ENCODE measurements at places on chromosomes 6 and 20.

DNA sequence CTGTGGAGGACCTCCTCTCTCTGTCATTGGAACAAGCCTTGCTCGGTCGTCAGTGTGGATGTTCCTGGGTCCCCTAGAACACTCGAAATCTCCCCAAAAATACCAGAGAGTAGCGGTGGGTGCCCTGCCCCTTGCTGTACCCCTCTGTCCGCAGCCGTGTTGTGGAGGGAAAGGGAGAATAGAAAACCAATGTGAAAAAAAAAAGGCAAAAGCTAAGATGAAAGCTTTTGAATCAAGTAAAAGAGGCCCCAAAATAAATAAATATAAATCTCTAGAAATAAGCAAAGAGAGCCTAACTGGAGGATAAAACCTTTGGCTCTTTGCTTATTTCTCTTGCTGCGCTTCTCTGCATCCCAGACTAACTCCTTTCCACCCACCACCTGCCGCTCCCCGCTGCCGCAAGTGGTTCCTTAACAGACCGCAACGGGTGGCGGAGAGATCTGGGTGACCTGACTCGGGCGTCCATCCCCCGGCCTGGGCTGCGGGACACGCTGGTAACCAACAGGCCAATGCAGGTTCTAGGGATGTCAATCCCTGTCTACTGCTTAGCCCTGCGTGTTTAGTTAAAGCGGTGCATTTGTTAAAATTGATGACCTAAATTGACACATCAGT lies 110.0 kb downstream of the GPX5 start:
- DNase-seq: no peak

DNA sequence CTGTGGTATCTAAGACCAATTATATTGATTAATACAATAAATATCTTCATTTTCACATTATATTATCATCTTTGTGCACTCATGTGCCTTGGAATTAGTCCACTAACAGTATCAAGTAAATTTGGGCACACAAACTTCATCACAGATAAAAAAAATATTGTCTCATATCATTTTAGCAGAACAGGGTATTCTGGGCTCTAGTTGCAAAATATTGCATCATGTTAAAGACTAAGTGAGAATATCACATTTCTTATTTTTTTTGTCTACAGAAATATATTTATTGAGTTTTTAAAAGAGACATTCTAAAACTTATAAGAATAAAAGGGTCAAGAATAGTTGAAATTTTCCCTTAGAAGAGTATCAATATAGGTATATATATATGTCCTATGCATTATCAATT lies 754.1 kb upstream of the MAN1A1 start:
- no peak for DNase-seq

DNA sequence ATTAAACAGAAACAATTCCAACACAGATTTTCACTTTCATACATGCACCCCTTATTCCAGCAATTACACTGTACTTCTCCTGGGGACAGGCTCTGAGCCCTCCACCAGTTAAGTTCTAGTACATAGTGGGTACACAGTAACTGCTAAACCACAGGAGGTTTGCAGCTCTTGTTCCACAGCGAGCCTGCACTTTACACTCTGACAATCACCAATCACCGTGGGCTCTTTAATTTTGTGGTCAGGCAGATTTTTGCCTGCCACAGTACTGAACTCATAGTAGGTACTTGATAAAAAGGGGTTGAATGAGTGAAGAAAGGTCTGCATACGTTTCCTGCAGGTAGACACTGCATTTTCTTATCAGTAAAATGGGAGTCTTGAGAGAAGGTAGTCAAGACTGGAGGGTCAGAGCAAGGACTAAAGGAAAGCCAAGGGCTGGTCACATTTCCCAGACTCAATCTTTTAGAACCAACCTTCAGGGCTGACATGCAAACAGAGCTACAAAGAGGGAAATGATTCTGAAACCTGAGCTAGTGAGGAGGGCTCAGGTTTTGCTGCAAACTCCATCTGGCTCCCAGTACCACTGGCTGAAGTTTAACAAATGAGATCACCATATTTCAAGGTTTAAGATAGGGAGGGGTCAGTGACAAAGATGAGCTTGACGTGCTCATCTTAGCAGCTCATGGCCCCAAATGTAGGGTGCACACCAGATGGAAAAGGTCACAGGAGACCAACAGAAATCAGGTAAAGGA lies 404.6 kb downstream of the BTBD9 start:
- DNase-seq: no peak

GRCh38 chr20:20084296-20084752 lies 32.0 kb downstream of the CFAP61 start:
- DNase-seq: no peak

DNA sequence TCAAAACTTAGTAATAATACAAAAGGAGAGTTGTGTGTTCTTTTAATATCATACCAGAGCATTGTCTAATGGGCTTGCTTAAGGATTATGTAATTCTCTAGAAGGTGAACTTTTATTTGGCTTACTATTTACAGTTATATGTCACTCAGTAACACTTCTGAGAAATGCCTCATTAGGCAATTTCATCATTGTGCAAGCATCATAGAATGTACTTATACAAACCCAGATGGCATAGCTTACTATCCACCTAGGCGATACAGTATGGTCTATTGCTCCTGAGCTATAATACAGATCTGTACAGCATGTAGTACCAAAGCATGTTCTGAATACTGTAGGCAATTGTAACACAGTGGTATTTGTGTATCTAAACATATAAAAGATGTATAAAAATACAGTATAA lies 340.1 kb downstream of the PHF3 start:
- no peak for DNase-seq

GRCh38 chr6:106453756-106454367 lies 93.3 kb downstream of the CRYBG1 start:
- no peak for DNase-seq

- no peak for DNase-seq
Observed at GRCh38 chr6:16265351-16266341, 27.3 kb downstream of the GMPR start.

DNA sequence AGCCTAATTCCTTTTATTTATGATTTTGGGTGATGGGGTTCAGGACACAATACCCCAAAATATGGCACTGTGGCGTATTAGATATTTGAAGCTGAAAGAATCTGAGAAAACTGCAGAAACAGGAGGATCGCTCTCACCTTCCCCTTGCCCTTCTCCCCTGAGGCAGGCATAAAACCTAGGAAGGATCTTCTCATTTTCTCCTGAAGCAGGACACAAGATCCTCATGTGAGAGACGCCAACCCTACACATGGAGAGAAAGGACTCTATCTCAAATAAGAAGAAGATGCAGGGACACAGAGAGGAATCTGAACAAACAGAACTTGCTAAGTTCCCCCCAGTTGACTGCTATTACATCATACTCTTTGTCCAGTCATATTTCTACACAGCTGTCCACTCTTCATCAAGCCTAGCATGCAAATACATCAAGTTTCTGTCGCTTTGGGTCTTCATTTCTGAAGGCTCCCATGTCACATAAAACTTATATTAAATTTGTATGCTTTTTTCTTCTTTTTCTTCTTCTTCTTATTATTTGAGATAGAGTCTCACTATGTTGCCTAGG lies 109.0 kb downstream of the DTNBP1 start:
- no peak for DNase-seq

DNA sequence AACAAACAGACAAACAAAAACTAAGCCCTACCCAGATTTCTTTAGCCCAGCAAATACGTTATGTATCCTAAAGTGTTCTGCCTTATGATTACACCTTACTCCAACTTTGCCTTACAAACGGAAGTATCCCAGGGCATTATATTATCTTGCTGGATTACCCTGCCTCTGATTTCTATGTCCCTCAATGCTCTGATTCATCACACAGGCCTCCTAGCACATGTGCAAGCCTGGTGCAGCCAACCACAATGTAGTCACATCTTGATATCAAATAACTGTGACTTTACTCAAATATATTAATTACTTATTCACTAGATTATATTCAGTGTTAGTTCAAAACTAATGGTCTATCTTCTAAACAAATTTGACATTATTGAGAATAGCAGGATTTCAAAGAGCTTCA lies 598.6 kb downstream of the TBC1D32 start:
- DNase-seq: no peak

- peak; percentile 4 for DNase-seq
Observed at GRCh38 chr20:10551732-10552724, 116.9 kb downstream of the SLX4IP start.

GRCh38 chr20:25269833-25270170 lies 21.9 kb downstream of the PYGB start:
- no peak for DNase-seq

DNA sequence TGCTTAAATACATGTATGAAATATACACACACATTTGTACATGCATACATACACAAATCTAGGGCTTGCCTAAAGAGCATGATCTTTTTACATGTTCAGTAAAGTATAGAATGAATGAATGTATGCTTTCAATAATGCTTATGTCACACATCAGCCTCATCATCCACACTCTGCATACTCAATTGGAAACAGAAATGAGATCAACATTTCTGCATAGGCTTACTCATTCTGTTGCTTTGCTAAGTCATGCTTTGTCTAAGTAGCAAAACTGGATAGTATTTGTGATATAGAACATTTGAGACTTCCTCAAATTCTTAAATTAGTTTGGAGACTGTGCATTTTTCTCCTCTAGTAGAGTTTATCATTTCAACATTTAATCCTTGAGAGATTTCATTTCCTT lies 343.3 kb downstream of the ADGRB3 start:
- DNase-seq: no peak

DNA sequence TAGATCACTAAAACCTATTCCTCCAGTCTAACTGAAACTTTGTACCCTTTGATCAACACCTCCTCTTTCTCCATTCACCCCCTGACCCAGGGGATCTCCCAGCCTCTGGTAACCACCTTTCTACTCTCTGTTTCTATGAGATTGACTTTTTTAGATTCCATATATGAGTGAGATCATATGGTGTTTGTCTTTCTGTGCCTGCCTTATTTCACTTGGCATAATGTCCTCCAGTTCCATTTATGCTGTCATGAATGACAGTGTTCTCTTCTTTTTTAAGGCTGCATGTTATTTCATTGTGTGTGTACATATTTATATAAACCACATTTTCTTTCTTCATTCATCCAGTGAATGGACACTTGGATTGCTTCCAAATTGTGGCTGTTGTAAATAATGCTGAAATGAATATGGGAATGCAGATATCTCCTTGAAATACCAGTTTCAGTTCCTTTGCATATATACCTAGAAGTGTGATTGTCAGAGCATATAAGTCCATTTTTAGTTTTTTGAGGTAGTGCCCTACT lies 57.7 kb downstream of the DHX35 start:
- peak; percentile 18 for DNase-seq

GRCh38 chr20:1477896-1478490 lies 11.3 kb upstream of the NSFL1C start:
- DNase-seq: no peak

DNA sequence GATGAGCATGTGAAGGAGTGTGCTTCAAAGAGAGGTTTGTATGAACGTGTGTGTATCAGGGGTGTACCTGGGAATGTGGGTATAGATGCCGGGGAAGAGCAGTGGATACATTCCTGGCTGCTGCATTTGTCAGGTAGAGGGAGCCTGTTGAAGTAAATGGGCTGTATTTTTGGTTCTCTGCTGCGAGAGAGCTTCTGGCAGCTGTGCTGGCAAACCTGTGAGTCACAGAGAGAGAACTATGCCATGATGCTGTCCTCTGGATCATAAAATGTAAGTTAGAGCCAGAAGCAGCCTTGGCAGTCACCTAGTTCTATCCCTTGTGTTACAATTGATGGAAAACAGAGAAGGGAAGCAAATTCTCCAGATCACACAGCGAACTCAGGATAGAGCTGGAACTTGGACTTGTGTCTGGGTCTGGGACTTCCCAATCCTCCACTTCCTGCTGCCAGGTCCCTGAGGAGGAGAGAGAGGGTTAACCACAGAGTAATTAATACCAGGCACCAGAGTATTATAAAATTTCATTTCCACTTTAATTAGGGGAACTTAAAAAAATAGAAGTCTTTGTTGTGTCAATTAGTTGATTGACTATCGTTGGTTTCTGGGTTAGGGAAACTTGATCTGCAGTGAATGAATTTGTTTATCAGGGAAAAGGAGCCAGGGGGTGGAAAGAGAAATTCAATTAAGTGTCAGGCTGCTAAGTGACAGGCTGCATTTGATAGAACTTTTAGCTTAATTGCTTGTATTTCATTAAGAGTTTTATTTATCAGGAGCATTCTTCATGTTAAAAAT lies 41.1 kb upstream of the GTSF1L start:
- no peak for DNase-seq

GRCh38 chr20:33668466-33669155 lies 1.9 kb downstream of the ACTL10 start:
- DNase-seq: no peak

DNA sequence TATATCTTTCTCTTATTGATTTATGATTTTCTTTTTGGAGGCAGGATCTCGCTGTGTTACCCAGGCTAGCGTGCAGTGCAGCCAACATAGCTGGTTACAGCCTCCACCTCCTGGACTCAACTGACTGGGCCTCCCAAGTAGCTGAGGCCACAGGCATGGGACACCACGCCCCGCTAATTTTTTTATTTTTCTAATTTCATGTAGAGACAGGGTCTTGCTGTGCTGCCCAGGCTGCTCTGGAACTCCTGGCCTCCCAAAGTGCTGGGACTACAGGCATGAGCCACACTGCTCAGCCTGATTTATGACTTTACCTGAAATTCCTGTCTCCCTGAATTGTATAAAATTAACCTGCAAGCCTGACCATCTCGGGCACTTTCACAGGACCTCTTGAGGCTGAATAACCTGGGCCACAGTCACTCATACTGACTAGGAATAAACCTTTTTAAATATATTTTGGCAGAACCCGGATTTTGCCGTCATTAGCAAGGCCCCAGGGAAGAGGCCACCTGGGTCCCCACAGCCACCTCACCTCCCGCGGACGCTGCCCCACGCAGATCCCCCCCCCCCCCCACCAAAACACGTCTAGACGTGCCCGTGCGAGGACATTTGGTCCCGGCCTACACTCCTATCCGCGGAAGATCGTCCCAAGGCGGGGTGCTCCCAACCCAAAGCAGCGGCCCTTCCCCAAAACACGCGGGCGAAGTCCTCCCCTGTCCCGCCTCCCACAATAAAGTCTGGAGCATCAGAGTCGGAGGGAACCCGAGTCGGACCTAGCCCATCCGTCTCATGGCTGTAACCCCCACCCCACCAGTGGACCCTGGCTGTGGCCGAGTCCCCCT lies 902 bp downstream of the ZNF337 start:
- no peak for DNase-seq

DNA sequence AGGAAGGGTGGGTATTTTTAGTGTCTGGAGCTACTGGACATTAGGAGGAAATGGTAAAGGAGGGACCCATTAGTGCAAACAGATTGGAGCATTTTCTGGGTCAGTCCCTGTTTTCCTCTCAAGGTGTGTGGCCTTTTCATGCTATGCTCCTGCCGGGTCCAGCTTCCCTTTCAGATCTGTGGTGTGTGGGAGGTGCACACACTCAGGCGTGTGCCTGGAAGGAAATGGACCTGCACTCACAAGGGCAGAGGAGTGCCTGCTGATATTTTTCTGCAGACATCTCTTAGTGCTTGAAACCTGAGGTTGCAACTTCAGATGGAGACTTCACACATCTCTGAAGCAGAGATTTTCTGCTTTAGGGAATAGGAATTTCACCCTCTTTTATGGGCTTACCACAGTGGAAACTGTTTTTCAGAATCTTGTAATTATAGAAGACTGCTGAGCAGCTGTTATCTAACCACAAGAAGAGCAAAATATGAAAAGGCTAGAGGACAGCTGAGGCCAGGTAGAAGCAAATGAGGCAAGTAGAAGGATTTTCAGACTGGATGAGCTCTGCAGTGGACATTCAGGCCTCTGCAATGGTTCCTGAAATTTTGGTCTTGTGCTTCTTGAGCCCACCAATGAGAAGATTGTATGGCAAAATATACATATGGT lies 764.3 kb downstream of the QKI start:
- DNase-seq: no peak

GRCh38 chr6:56689114-56689513 lies 46.4 kb upstream of the DST start:
- peak; percentile 17 for DNase-seq

- DNase-seq: no peak
Observed at GRCh38 chr6:157126183-157127098, 196.9 kb downstream of the TMEM242 start.

Measured in RPMI8226 (cell line).